AG20443 (cell line): ENCODE measurements at places on chromosomes 4 and X.

GRCh38 chr4:75924309-75924827, 16.4 kb downstream of the NAAA start:
- DNase-seq, result no peak

DNA sequence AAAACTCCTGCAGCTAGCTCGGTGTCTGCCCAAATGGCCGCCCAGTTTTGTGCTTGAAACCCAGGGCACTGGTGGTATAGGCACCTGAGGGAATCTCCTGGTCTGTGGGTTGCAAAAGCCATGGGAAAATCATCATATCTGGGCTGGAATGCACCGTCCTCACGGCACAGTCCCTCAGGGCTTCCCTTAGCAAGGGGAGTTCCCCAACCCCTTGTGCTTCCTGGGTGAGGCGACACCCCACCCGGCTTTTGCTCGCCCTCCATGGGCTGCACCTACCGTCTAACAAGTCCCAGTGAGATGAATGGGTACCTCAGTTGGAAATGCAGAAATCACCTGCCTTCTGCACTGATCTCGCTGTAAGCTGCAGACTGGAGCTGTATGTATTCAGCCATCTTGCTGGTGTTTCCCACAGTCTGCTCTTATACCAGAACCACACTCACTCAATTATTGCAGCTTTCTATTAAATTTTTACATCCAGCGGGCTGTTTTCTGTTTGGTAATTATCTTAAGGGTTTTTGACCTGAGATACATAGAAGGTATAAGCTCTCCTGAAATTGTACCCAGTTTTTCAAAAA, 36.7 kb upstream of the NPNT start:
- DNase-seq, result no peak

DNA sequence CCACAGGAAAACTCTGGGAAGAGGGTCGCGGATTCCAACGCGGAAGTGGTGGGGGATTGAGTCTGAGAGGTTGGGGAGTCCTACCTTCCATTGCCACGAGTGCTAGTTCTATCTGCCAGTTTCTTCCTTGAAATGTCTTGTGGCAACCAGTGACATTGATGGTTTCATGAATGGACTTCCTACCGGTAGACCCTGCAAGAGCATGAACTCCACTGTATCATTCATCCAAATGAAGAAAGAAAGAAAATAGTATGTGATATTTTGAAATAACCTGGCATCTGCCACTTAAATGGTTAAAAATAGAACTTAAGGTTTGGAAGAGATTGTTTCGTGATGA, 1.1 kb upstream of the SLC10A7 start:
- no peak for DNase-seq

DNA sequence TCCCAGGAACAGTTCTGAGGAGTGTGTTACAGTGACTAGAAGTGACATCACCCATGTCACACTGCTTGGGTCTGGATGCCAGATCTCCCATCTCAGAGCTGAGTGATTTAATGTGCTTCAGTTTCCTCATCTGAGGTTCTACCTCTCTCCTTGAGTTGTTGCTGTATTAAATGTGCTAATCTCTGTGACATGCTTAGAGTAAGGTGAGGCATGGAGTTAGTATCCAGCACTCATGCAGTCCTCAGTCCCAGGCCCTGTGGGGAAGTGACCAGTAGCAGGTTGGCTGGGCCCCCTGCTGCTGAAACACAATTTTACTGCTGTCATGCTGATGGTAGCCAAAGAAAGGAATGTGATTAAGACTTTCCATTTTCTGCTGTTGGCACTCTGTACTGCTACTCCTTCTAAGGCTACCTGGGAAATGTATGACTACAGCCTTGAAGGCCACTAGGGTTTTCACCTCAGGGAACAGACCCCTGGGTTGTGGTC, 639.6 kb downstream of the MID1IP1 start:
- DNase-seq, result no peak

DNA sequence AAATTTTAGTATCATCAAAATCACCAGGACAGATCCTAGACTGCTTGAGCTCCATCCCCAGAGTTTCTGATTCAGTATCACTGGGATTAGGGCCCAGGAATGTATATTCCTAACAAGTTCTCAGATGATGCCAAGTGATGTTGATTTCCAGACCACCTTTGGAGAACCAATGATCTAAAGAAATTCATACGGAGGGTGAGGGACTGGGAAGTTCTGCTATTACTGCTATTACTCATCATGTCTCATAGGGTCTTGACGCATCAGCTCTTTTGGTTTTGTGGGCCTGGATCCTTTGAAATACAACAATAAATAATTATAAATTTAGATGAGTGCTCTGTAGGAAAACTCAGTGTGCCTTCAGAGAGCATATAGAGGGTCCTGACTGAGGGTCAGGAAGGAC, 59.8 kb upstream of the LGI2 start:
- no peak for DNase-seq

GRCh38 chr4:26130841-26131432, 189.9 kb upstream of the RBPJ start:
- no peak for DNase-seq

DNA sequence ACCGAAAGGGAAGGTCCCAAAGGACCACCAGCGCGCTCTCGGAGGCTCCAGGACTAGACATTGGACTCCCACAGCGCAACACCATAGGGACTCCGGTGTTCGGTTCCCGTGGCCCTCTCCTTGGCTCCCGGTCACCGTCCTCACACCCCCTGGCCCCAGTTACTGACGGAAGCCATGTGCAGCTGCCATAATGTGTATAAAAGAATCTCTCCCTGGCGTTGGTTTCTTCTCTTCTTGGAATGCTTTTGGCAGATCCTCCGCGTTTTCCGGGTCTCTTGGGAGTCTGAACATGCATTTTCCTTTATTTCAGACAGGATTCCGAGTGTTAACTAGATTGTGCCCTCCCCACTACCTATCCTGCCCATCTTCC, 69.8 kb downstream of the FBXO8 start:
- peak; percentile 8 for DNase-seq

DNA sequence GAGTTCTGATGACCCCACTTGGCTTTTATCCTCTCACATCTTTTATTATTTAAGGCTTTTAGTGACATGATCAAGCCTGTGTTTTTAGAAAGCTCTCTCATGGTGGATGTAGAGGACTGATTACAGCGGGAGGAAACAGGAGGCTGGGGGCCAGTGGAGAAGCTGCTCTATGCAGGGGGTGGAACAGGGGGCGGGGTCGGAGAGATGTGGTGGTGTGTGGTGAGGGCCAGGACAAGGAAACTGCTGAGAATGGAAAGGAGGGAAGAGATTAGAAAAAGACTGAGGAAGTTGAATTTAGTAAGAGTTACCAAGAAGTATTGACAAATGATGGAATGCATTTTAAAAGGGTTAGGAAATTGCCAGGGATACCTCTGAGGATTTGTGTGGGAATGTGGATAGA, 292.2 kb downstream of the ZIC3 start:
- DNase-seq, result no peak

DNA sequence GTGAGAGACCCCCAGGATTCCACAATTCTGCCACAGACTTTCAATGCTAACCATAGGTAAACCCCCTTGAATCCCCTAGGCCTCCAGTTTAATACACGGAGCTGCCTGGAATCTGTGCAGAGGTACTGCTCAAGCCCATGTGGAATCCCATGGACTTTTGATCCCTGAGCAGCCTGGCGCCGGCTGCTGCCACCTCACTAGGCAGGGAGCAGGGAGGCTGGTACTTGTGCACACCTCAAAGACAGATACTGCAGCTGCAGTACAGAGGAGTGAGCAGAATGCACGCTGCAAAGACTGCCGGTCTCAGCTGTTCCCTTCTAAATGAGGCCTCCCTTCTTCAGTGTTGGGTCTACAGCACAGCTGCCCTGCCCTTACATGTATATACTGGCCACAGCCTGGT, 79.4 kb downstream of the RPS6KA6 start:
- DNase-seq, result no peak

DNA sequence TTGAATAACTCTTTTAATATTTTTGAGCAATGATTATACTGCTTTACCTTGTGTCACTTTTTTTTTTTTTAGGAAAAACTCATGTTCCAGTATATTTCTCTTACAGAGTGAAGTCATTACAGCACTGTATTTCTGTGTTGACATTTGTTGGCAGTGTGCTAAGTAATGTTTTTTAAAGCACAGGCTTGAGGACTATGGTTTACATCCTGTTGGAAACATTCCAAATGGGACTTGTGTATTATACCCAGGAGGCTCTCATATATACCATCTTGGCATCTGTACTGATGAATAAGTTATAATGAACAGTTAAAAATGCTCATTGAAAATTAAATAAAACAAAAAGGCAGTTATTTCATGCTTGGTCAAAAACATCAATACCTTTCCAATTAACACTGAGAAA, 33.8 kb downstream of the CEP44 start:
- no peak for DNase-seq
